ENCODE measurements at places on chromosomes 7 and 10.

- peak; percentile 59 for DNase-seq
Measured at GRCh38 chr7:133230591-133231194, 22.2 kb upstream of the EXOC4 start.

GRCh38 chr10:75916906-75917305 is 485.5 kb downstream of the LRMDA start:
- no peak for DNase-seq

- DNase-seq: no peak
Measured at GRCh38 chr7:155734445-155734809, 77.8 kb downstream of the SHH start.

DNA sequence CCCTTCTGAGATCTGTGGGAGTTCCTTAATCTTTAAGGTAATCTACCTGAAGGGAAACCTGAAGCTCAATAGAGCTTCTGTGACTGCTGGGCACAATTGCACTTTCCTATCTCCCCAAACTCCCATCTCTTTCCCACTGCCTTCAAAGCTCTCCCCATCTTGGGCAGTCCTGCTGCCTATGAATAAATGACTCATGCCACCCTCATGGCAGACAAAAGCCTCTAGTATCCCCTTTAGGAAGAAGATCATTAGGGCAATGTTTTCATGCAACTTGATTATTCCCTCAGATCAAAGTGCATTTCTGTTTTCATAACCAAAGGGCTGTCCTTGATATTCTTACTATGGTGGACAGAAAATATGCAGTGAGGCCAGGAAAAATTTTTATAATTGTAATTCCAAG is 704.9 kb upstream of the LRRN3 start:
- DNase-seq: no peak

- DNase-seq: peak; percentile 41
Measured at GRCh38 chr10:6647811-6648526, 67.9 kb upstream of the PRKCQ start.

DNA sequence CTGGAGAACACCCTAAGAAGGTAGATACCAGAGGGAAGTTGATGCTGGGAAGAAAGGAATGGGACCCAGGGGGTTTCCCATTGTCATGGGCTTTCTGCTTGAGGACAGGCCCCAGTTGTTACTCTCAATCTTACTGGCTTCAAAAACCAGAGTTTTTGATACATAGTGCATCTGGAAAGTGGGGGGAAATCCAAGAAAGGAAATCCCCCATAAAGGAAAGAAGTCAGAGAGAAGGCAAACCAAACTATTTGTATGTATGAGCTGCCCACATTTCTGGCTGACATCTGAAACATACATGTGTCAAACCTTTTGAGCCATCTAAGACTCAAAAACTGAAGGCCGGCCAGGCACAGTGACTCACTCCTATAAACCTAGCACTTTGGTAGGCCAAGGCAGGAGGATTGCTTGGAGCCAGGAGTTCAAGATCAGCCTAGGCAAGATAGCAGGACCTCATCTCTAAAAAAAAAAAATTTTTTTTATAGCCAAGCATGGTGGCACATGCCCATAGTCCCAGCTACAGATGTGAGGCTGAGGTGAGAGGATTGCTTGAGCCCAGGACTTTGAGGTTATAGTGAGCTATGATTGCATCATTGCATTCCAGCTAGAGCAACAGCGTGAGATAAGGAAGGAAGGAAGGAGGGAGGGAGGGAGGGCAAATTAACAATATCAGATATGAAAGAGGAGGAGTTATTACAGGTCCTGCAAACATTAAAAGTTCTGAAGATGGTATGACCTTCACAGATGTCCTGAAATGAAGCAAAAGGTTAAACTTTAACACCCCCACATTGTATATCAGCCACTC is 6.7 kb upstream of the COA1 start:
- no peak for DNase-seq

GRCh38 chr7:7446616-7447015 is 89.1 kb downstream of the COL28A1 start:
- no peak for DNase-seq

DNA sequence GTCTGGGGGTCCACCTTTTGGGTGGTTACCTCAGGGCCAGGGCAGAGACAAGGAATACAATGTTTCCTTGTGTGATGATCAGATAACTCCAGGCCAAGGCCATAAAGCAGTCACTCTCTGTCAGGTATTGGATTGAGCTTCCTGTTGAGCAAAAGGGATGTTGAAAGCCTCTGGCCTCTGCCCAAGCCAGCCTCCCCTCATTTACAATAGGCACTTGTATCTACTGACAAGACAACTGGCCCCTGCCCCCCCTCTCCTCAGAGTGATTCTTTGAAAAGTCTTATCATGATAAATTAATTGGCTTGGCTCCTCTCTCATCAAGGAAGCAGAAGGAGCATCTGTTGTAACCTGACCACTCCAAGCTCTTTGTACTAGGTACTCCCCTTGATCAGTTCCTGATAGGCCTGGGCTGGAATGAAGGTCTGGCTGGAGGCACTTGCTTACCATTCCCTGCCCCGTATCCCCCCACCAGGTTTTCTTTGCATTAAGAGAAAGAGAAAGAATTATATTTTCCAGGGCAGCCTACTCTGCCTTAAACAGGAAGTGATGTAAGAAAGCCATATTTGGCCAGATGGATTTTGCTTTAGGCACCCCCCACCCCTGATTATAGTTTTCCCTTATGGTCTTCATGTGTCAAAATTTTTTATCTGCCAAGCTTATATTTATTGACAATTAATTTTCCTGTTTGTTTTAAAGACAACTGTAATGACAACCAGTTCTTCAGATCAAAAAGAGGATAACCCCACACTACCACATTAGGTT is 42.1 kb upstream of the HPS1 start:
- DNase-seq: no peak

Data from BE2C (cell line).